ENCODE measurements at places on chromosomes 13 and 19.

- DNase-seq, result no peak
These were observed 345.7 kb downstream of the MTUS2 start for GRCh38 chr13:29165840-29166239.

- no peak for DNase-seq
These were observed 298 bp upstream of the FAM98C start for GRCh38 chr19:38402623-38402966.

DNA sequence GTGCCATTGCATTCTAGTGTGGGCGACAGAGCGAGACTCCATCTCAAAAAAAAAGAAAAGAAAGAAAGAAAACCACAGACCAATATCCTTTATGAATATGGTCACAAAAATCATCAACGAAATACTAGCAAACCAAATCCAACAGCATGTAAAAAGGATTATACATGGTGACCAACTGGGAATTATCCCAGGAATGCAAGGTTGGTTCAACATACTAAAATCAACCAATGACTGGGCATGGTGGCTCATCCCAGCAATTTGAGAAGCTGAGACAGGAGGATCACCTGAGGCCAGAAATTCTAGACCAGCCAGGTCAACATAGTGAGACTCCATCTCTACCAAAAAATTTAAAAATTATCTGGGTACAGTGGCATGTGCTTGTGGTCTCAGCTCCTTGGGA is 7.2 kb downstream of the TSKS start:
- DNase-seq, result no peak

DNA sequence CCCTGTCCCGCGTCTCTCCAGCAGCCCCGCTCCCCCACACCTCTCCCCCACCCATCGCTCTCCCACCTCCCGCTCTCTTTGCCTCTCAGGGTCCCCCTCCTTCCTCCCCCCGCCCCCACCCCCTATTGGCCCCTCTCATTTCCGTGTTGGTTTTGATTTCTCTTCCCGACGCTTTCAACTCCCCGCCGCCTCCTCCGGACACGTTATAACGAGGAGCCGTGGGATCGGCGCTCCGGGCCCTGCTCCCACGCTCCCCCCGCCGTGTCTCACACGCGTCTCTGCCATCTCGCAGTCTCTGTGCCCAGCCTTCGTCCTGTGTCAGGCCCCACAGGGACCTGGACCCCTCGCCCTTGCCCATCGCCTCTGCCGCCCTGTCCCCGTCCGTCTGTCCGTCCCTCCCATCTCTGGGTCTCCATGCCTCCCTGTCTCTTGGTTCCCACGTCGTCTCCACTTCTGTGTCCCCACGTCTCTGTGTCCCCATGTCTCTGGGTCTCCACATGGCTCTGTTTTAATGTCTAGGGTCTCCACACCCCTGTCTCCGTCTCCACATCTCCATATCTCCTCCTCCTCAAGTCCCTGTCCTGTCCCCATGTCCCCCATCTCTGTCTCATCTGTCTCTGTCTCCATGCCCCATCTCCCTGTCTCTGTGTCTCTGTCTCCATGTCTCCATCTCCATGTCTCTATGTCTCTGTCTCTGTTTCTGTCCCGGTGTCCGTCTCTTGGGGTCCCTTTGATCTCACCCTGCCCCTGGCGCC is 13.1 kb downstream of the ERFL start:
- DNase-seq, result no peak

- no peak for DNase-seq
These were observed 15.9 kb downstream of the ZNF787 start for GRCh38 chr19:56105090-56105701.

GRCh38 chr19:49116544-49116943 is 2.4 kb downstream of the LIN7B start:
- DNase-seq, result no peak

DNA sequence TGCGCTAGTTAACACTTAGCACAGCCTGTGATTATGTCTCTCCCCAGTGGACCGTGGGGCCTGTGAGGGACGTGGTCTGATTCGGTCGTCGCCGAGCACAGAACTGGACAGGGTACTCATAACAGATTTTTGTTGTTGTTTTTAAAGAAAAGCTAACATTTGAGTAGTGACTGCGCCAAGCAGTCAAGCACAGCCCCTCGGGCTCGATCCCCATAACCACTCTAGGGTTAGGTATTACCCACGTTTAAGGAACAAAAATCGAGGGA is 805 bp upstream of the PTOV1 start:
- DNase-seq, result no peak

- DNase-seq, result no peak
These were observed 71.4 kb upstream of the CLDN10 start for GRCh38 chr13:95480791-95481780.

DNA sequence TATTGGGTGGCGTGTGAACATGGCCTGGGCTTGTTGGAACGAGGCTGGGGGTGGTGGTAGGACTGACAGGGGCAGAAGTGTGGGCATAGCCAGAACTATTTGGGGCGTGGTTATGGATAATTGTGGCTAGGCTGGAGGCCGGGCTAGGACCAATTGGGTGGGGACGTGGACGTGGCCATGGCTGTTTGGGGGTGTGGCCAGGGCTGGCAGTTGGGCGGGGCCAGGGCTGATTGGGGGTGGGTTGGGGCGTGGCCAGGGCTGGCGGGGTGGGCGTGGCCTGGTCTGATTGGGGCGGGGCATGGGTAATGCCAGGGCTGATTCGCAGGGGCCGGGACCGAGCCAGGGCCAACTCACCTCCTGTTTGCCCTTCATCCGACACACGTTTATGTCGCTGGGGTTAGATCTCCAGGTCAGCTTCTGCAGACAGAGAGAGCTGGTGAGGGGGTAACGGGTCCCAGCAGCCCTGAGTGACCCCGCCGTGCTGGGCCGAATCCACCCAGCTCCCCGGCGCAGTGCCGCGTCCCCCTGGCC is 2.8 kb downstream of the SEMA6B start:
- no peak for DNase-seq
